ENCODE measurements at places on chromosomes 1 and 21. TPM values are rescaled to one million over a fixed set of nuclear protein-coding genes. Genes with fewer than 3 reads are reported as not detected.

JAM2 gene
- 17.4 TPM for total RNA-seq

CD48 gene
- total RNA-seq = 6.0 TPM

CFAP107 gene
- not detected for total RNA-seq

KDF1 gene
- 15.7 TPM for total RNA-seq

PODN gene
- total RNA-seq = 20.9 TPM

CCDC185 gene
- not detected for total RNA-seq

C1orf226 gene
- 11.8 TPM for total RNA-seq

CD1B gene
- total RNA-seq = not detected

SLC2A5 gene
- 1.1 TPM for total RNA-seq

SHE gene
- total RNA-seq = 13.3 TPM

OR2L13 gene
- not detected for total RNA-seq

RSPH1 gene
- 7.8 TPM for total RNA-seq

FAM177B gene
- total RNA-seq = 0.44 TPM

DNA sequence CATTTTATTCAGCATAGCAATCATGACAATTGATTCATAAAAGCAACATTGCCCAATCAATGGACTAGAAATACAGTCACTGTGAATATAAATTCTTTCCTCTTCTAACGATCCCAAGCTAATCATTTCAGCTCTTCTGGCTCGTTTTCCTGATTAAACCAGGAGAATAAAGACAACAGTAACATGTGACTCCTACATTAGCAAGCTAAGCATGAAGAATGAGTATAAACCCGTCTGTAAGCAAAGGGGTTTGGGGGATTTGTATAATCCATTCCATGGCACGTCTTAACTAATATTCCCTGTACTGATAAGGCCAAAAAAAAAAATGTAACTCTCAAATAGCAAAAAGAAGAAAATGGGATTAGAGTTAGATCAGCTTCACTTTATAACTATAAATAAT is 21.6 kb downstream of the IRF2BP2 start:
- no peak for DNase-seq

- no peak for DNase-seq
These were observed 30.3 kb upstream of the PPP2R5A start for GRCh38 chr1:212254853-212255363.

GRCh38 chr1:233679030-233679429 is 65.1 kb downstream of the KCNK1 start:
- DNase-seq = no peak

GRCh38 chr1:116825720-116826438 is 71.6 kb downstream of the CD2 start:
- no peak for DNase-seq

- DNase-seq = peak; percentile 43
These were observed 28.8 kb upstream of the SLC19A1 start for GRCh38 chr21:45570826-45571601.

DNA sequence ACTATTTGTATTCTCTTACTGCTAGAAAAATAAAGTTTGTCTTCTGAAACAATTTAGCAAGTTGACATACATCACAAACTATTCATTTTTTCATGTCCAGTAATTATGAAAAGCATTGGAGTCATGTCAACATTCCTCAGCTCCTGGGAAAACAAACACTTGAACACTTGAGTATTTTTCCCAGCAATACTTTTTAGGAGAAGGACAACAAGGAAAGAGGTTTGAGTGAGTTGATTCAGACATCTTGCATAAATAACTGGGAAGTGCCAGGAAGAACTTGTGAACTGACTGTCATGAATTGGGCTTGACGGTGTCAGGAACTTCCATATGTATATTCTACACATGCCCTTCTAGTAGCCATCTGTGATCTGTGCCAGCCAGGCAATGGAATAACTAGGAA is 195.6 kb downstream of the HMCN1 start:
- no peak for DNase-seq

GRCh38 chr1:70504821-70505193 is 93.7 kb downstream of the CTH start:
- DNase-seq = no peak

GRCh38 chr1:78619032-78619431 is 1.2 kb upstream of the IFI44L start:
- no peak for DNase-seq

- DNase-seq = peak; percentile 74
These were observed 5.1 kb upstream of the ARHGEF2 start for GRCh38 chr1:155983191-155984024.

GRCh38 chr1:58818976-58819375 is 35.1 kb upstream of the JUN start:
- DNase-seq = no peak

DNA sequence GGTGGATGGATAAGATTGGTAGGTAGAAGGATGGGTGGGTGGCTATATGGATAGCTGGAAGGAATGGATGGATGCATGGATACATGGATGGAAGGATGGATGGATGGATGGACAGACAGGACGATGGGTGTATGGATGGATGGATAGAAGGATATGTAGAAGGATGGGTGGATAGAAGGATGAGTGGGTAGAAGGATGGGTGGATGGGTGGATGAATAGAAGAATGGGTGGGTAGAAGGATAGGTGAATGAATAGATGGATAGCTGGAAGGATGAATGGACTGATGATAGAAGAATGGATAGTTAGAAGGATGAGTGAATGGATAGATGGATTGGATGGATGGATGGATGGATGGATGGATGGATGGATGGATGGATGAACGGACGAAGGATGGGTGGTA is 5.0 kb downstream of the MASP2 start:
- no peak for DNase-seq

DNA sequence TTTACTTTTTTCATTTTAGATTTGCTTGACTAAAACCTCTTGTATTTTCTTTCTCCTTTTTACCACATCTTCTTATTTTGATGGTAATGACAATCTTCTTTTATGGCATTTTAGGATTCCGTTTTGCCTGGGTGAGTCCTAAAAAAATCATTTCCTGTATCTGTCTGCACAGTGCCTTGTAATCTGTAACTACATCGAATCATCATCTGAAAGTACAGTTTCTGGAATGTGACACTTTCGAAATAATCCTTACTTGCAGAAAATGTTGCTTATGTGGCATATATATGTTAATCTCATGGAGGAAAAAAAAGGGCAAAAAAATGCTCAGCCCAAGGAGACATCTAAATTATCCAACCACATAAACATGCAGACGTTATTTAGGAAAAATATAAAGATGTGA is 29.0 kb downstream of the GREM2 start:
- no peak for DNase-seq

- DNase-seq = no peak
These were observed 29.9 kb downstream of the MPZL1 start for GRCh38 chr1:167751676-167752075.

DNA sequence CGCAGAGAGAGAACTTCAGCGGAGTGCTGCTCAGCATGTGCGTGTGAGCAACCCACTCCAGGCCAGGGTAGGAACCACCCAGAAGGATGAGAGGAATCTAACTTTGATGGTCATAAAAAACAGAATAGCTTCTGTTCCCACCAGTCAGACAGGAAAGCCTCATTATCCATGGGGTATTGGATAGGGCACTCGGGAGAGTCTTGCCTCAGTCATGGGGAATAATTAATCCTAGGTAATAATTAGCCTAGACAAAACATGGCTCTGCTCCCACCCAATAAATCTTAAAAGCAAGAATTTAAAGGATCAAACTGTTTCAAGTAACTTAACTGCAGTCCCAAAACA is 35.3 kb downstream of the LDLRAD1 start:
- DNase-seq = no peak

DNA sequence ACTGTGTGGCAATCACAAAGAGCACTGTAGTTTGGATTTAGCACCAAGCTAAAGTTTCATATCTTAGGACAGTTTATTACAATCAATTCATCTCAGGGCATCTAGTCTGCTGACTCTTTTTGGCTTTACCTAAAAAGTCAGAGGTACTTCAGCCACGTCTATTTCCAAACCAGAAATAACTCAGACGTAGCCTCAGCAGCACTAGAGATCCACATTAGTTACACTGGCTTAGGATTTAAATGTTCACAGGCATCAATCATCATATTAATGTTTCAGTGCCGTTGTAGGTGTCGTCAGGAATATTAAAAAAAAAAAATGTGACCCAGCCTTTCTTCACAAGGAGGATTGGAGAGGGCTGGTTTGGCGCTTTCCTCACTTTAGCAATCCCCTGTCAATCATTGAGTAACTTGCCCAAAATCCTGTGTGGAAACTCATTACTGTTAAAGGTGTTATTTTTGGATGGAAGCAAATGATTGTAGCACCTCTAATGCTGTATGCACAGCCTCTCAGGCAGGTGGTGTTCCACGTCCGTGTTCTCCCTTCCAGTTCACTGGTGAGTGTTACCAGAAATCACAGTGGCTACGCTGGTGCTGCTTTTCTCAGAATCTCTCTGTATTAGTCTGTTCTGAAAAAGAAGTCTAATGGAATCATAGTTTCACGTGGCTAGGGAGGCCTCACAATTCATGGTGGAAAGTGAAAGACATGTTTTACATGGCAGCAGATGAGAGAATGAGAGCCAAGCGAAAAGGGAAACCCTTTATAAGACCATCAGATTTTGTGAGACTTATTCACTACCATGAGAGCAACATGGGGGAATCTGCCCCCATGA is 45.4 kb downstream of the NEK7 start:
- DNase-seq = no peak

- DNase-seq = peak; percentile 91
These were observed 25.3 kb downstream of the A3GALT2 start for GRCh38 chr1:33295450-33296081.

GRCh38 chr1:234987415-234988154 is 141.1 kb downstream of the TOMM20 start:
- peak; percentile 76 for DNase-seq

GRCh38 chr1:119132179-119132578 is 8.3 kb downstream of the WARS2 start:
- no peak for DNase-seq

- DNase-seq = peak; percentile 59
These were observed 9.6 kb upstream of the GUCA2A start for GRCh38 chr1:42173961-42174735.

DNA sequence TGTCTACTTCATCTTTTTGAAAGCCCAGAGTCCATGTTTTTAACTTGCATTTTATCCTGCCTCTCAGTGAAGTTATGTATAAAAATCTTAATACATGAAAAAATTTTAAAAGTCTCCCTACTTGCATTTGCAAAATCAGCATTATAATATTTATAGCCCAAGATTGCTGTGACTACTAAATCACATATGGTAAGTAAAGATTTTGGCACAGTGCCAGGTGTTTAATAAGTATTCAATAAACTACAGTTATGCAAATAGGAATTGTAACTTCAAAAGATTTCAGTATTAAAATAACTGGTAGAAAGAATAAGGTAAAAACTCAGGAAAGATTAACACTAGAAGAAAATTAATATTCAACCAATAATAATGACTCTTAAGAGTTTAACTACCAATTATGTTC is 641.7 kb downstream of the LRRIQ3 start:
- DNase-seq = no peak

GRCh38 chr1:38486085-38486484 is 373.5 kb downstream of the RRAGC start:
- no peak for DNase-seq

- DNase-seq = no peak
These were observed 45.6 kb downstream of the ASTN1 start for GRCh38 chr1:177118901-177119300.

- peak; percentile 59 for DNase-seq
These were observed 1.3 kb downstream of the GNG12 start for GRCh38 chr1:67831850-67832513.

DNA sequence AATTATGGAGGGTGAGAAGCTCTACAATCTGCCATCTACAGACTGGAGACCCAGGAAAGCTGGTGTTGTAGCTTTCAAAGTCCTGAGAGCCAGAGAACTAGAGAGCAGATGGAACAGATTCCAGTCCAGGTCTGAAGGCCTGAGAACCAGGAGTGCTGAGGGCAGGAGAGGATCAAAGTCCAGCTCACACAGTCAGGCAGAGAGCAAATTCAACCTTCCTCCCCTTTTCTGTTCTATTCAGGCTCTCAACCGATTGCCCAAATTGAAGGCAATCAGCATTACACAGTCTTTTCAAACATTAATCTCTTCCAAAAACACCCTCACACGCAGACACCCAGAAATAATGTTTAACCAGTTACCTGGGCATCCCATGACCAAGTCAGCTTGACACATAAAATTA is 2.5 kb upstream of the TMPRSS2 start:
- DNase-seq = no peak

All from ureter (tissue), 1 donor.